ENCODE measurements at places on chromosomes 1 and 21. TPM values are rescaled to one million over a fixed set of nuclear protein-coding genes. Genes with fewer than 3 reads are reported as not detected.

FOXO6 gene
- total RNA-seq, result not detected

ABCA4 gene
- under 0.01 TPM for total RNA-seq

FAM177B gene
- total RNA-seq, result not detected

TNNT2 gene
- total RNA-seq, result not detected

OR2G2 gene
- not detected for total RNA-seq

PLK3 gene
- total RNA-seq, result 41.8 TPM

PIP5K1A gene
- 37.8 TPM for total RNA-seq

NMNAT2 gene
- total RNA-seq, result 4.4 TPM

FAM163A gene
- total RNA-seq, result not detected

SMCP gene
- total RNA-seq, result not detected

PCP4L1 gene
- not detected for total RNA-seq

OR2L3 gene
- total RNA-seq, result not detected

BEND5 gene
- 1.1 TPM for total RNA-seq

RHOU gene
- total RNA-seq, result 0.37 TPM

HOOK1 gene
- total RNA-seq, result not detected

RNF220 gene
- total RNA-seq, result 53.6 TPM

ACTL8 gene
- 0.37 TPM for total RNA-seq

TRIM58 gene
- 4.0 TPM for total RNA-seq

SLAMF6 gene
- total RNA-seq, result not detected

FNDC5 gene
- total RNA-seq, result 0.20 TPM

FAM167B gene
- total RNA-seq, result 1.1 TPM

EPS8L3 gene
- not detected for total RNA-seq

CCDC30 gene
- 1.5 TPM for total RNA-seq

KCNH1 gene
- total RNA-seq, result not detected

MPZ gene
- total RNA-seq, result 1.8 TPM

All from subcutaneous preadipocyte (primary cell).